ENCODE measurements at places on chromosomes 12 and 14.

DNA sequence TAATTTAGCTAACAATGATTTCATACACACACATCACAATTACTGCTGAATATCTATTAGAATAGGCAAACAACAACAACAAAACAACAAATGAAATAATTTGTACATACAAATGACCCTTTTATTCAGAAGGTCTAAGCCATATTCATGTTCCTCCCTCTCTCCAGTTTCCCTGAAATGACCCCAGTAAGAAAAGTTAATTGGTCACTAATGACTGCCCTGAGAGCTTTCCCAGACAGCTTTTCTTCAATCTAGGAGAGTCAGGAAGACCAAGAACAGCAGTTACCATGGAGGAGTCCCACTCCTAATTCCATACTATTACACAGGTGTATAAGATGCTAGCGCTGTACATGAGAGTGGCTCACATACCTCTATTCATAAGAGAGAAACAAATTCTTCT lies 121.2 kb upstream of the GRIP1 start:
- no peak for DNase-seq

DNA sequence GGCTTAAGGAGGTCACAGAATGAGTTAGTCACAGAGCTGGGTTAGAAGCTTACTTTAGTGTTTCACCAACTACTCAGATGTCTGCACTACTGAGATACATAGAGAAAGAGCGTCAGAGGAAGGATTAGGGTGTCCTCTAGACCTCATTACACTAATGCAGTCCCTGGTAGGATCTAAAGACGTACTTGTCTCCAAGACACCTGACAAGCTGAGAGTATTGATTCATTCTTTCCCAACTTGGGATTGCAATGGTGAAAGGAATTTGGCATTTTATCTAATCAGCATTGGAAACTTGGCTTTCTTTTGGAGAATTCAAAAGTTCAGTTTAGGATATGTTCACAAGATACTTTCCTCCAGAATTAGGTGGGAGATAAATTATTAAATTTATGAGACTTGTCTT lies 402.1 kb downstream of the ZFP36L1 start:
- no peak for DNase-seq

- no peak for DNase-seq
Observed at GRCh38 chr12:92511786-92512185, 191.0 kb upstream of the PLEKHG7 start.

DNA sequence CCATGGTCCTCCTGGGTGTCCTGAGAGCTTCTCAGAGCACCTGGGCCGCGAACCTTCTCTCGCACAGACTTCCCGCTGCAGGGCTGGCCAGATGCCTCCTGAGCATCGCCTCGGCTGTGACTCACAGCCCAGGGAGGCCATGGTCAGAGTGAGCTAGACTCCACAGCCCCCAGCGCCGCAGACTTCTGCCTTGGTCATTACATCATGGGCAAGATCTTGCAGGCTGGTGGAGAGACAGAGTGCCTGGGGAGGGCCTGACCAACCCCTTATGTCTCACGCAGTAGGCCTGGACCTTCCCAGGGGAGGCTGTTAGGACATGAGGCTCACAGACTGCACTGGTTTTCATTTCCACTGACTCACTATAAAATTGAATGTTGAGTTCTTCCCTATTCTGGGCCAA lies 41.8 kb downstream of the SMOC1 start:
- no peak for DNase-seq

GRCh38 chr12:18345021-18345735 lies 83.9 kb downstream of the PIK3C2G start:
- no peak for DNase-seq

- DNase-seq = no peak
Observed at GRCh38 chr12:124769163-124769530, 94.5 kb downstream of the SCARB1 start.

DNA sequence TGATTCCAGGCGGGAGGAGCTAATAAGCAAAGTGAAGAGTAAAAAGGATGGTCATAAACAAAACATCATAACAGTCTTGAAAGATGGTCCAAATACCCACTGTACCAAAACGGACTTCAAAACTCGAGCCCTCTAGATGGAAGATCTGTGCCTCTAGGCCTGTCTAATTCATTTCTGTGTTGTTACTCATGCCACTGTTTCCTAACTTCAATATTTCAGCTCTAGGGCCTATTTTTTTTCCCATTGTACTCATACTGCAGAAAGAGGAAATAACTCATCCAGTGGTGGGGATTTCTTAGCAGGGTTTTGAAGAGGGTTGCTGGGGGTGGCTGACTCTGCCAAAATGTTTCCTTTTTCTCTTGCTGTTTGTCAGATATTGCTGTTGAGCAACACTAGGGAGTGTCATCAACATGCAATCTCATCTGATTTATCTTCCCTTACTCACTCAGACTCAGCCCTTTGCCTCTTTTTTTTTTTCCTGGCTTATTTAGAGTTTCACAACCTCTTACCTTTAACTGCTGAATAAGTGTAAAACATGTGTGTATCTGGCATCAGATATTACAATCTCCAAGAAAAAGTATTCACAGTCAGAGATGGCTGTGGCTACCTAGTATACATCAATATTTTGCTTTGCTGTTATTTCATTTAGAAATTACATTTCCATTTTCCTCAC lies 189.6 kb downstream of the DUSP6 start:
- no peak for DNase-seq

DNA sequence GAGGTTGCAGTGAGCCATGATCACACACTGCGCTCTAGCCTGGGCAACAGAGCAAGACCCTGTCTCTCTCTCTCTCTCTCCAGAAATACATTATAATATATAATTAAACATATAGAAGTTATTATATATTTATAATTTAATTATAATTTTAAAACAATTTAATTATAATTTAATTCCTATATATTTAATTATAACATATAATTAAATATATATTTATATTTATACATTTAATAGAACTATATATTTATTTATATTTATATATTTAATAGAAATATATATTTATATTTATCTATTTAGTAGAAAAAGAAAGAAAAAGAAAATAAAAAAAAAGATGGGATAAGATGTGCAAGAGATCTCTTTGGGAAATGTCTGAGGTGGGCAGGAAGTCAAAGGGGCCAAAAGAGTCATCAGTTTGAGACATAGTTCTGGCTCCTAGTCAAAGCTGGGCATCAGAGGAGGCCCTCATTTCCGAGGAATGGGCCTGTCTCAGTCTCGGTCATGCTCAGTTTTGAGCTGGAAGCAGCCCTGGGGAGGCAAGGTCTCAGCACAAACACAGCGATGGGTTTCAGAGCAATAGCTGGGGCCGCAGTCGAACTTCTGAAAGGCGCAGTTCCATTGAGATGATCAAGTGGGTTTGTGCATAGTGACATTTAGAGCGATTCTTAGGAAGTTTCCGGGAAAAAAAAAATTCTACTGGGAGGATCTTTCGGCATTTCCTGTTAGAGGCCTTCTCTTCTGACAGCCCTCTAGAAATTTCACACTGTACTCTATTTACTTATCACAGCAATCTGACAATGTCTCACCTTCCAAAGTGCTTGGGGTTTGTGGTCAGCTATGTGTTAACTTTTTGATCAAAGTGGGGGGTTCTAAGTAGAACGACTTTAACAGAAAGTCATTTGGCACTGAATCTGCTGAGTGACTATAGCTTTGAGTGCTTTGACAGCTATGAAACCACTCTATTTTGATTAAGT lies 58.7 kb upstream of the GZMB start:
- no peak for DNase-seq

DNA sequence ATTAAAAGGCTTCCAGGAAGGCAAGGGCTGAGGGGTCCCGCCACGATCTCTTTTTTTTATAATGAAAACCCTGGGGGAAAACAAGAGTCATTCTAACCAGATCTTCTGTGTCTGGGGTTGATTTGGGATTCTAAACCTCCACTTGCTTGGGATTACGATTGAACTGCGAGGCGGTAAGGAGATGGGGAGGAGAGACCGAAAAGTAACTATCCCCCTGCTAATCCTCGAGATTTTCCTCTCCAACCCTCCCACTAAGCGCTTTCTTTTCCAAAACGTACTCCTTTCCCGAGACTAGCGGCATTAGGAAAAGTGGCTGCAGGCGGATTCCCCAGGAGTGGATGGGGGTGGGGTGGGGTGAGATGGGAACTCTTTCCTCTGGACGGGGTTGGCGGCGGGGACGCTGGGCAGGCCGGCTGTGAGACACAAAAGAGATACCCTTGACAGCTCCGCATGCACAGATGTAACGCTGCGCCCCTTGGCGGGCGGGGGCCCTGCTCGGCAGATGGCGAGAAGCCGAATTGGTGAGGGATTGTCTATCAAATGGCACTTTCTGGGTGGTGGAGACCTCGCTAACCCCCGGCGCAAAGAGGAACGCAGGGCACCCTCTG lies 830 bp upstream of the SRRM4 start:
- DNase-seq = no peak

- no peak for DNase-seq
Observed at GRCh38 chr14:95025218-95025617, 132.1 kb downstream of the DICER1 start.

- DNase-seq = no peak
Observed at GRCh38 chr14:20712904-20713303, 24.3 kb downstream of the ANG start.

GRCh38 chr12:122874081-122874480 lies 21.8 kb downstream of the VPS37B start:
- no peak for DNase-seq

DNA sequence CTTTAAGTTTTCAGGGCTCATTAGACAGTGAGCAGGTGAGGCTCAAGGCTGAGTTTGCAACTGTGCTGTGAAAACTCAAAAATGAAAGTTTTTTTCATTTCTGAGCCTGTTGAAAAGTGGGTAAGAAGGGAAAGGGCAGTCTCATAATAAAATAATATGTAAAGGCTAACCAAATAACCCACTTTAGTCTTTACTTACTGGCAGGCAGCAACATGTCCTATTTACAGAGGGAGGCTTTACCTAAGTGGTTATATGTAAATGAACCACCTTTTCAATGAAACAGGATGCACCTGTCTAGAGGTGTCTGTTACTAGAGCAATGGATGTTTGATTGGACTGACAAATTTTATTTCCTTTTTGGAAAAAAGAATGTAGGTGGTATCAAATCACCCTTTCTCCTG lies 158.0 kb downstream of the ETV6 start:
- DNase-seq = no peak

GRCh38 chr12:113660936-113661335 lies 189.3 kb upstream of the LHX5 start:
- no peak for DNase-seq

GRCh38 chr14:89470401-89470800 lies 53.4 kb upstream of the FOXN3 start:
- no peak for DNase-seq
